Stimulated activated naive CD4-positive, alpha-beta T cell treated with Interleukin-2 at 50 U/mL for 16 hours (primary cell): ENCODE measurements at places on chromosomes 1 and 21.

DNA sequence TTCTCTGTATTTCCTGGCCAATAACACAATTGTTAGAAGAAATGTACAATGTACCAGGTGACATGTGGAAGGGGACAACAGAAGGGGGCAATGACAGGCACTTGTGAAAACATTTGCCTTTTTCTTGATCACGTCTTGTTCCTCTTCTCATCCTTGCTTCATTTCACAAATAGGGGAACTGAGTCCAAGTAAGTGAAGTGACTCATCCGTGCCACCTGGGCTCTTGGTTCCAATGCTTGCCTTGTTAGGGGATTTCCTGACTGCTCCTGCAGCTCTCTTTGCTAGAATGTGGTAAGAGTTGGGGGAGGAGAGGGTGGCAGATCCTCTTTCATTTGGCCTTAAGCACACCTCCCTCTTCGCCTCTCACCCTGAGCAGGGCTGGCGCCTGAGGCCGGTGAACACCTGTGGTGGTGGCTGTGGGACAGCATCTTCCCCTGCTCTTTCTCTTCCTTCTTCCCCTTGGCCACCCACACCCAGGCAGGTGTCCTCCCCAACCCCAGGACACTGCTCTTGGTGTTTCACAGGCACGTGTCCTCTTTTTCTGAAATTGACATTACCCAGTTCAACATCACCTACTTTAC is 2.2 kb upstream of the RHEX start:
- peak; percentile 35 for DNase-seq

DNA sequence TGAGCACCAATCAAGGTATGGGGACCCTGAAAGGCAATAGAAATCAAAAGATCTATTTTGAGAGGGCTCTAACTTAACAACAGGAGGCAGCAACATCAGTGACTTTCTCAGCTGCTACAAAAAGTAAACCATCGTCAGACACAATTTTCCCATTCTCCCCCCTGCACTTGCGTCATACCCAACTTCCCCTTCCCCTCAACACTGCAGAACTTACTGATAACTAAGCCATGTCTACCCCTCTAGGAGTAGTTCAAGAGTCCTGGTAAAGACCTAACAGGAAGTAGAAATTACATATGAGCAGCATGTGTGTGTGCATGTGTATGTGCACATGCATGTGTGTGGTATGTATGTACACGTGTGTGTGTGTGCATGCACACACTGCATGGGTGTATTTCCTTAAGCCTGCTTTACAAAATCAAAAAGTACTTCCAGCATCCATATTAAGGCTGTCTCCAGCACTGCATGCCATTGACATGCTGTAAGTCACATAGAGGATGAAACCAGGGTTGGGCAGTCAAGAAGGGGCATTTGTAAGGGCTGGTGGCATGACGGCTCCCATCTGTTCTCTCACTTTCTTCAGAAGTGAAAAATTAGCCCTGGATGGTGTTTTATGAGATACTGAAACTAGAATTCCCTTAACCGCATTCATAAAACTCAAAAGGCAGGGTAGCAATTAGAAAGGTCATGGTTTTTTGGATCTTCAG is 460.1 kb upstream of the RUNX1 start:
- DNase-seq, result no peak

GRCh38 chr1:156625436-156626078 is 6.3 kb downstream of the HAPLN2 start:
- peak; percentile 43 for DNase-seq

DNA sequence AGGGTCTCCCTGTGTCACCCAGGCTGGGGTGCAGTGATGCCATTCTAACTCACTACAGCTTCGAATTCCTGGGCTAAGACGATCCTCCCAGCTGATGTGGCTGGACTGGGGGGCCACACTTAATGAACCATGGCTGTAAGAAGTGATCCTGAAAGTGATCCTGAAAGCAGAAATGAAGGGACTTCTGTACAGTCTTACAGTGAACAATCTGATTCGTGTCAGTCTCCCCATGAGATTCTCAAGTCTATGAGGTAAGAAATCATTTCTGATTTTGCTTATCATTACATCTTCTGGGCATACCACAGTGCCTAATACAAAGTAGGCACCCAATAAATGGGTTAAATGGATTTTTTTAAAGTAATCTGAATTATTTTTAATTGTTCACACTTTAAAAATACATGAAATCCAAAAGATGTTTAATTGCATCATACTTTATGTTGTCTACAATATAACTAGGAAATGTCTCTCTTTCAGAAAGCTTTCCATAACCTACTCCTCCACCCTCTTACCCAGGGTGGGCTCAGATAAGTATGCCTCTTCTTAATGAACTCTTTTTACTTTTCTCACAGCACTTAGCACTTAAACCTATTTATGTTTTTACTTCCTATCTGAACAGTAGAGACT is 21.5 kb downstream of the TUT4 start:
- DNase-seq, result no peak

GRCh38 chr1:36420836-36421317 is 23.2 kb upstream of the LSM10 start:
- DNase-seq, result peak; percentile 81

- DNase-seq, result no peak
Observed at GRCh38 chr21:44957901-44958451, 18.1 kb downstream of the SLX9 start.

DNA sequence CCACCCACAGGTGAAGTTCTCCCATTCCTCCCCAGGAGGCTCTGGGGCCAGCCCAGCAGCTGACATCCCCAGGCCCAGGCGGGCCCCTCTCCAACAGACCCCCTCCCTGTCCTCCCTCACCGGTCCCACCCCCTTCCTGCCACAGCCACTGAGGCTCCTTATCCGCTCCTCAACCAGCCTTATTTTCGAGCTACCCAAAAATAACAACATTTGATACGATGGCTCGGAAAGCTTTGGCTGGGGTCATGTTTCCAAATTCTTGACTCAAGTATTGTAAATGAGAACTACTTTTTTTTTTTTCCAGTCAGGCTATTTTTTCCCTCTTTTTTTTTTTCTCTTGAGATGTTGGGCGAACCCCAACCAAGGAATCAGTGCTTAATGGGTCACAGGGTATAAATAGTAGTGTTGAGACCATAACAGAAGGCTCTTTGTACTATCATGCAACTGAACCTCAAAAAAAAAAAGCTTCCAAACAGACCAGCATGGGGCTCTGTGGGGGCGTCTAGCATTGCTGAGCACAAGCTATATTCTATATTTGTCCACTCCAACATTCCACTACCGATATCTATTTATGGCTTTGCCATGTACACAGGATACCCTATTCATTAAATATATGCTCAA is 27.2 kb downstream of the IRF2BP2 start:
- no peak for DNase-seq
